ENCODE measurements at places on chromosomes 13 and 19.

GRCh38 chr13:72163678-72164077 is 296.7 kb upstream of the DACH1 start:
- DNase-seq, result no peak

GRCh38 chr19:48805452-48805851 is 5.4 kb downstream of the BCAT2 start:
- no peak for DNase-seq

GRCh38 chr13:52348983-52349780 is 56.8 kb downstream of the THSD1 start:
- DNase-seq, result no peak

- DNase-seq, result no peak
Measured at GRCh38 chr19:34943861-34944573, 17.3 kb downstream of the ZNF30 start.

DNA sequence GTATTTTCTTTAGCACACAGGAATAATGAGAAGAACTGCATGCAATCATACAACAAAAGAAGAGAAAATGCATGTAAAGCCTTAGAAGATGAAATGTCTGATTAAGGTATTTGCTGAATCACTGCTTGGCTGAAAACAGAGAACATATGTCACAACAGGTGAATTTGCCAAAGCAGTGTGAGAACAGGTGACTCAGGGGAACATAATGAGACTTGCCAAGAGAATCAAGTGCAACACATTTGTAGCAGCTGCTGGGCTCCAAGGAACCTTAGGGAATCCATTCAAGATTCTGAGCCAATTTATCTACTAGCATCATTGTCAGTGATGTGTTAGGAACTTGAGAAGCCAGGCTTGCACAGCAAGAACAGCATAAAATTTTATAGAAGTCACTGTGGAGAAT is 273.1 kb downstream of the PCDH20 start:
- DNase-seq, result no peak

DNA sequence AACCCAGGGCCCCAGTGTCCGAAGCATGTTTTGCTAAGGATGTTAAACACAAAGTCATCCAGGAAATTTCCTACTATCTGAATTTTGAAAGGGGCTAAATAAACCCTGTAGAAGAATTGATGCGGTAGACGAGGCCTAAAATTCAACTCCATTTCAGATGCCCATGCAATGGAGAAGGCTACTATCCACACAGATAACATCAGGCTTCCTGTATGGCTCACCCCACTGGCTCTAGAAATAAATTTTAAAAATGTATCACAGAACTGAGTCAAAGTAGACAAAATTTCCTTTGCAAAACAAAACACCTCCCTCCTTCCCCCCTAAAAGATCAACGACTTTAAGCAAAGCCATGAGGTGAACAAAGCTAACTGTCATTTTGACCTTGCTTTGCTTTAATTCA is 188.4 kb downstream of the ABCC4 start:
- no peak for DNase-seq

GRCh38 chr19:11475861-11476260 is 5.0 kb downstream of the ELAVL3 start:
- DNase-seq, result no peak

GRCh38 chr19:46125447-46125846 is 959 bp upstream of the IGFL3 start:
- DNase-seq, result no peak

DNA sequence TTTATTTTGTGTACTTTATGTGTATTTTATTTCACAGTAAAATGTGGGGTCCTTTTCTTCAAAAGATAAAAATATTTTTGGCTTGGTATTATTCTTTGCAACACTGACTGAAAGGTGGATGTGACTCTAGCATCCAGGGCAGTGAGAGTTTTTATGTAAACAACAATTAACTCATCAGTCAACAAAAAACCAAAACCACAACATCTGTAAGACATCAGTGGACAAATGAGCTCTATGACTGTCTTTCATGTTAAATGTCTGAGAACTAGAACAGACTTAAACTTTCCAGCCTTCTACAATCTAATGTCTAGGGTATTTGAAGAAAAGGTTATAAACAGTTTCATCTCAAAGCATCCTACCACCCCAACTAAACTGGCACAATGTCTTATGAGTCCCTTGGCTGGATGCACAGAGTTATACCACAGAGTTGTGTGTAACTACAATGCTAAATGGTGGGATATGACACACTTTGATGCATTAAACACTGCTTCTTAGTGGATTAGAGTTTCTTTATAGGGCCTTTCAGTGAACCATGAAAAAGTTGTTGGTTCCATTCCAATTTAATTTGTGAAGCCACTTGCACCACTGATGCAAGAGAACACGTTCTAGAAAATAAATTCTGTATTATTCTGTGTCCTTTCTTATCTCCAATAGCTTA is 544.2 kb upstream of the KLF12 start:
- DNase-seq, result no peak
